ENCODE measurements at places on chromosomes 16 and 17.

DNA sequence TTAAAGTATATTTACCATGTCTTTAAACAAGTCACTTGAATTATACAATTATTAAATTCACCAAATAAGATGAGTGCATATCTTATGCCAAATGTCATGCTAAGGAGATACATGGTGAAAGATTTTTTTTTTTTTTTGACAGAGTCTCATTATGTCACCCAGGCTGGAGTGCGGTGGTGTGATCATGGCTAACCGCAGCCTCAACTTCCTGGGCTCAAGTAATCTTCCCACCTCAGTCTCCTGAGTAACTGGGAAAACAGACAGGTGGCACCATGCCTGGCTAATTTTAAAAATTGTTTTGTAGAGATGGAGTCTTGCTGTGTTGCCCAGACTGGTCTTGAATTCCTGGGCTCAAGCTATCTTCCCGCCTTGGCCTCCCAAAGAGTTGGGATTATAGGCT lies 149.0 kb upstream of the GOT2 start:
- DNase-seq, result no peak

- DNase-seq, result no peak
Observed at GRCh38 chr16:55155815-55156214, 168.2 kb upstream of the IRX6 start.

DNA sequence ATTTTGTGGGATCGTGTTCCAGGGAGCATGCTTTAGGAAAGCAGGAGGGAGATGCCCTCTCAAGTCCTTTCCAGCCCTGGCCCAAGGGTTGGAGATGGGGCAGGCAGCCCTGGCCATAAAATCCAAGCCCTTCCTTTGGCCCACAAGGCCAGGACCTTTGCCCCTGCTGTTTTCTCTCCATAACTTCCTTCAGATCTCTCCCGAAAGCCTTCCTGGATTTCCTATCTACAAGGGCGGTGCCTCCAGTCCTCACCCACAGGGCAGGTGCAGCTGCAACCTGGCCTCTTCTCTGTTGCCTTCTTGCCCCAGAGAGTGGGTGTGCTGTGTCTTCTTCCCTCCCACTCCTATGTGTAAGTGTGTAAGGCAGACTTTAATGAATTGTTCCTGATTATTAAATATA lies 8.5 kb upstream of the PDP2 start:
- DNase-seq, result no peak

- no peak for DNase-seq
Observed at GRCh38 chr17:72465191-72466024, 344.6 kb downstream of the SOX9 start.

DNA sequence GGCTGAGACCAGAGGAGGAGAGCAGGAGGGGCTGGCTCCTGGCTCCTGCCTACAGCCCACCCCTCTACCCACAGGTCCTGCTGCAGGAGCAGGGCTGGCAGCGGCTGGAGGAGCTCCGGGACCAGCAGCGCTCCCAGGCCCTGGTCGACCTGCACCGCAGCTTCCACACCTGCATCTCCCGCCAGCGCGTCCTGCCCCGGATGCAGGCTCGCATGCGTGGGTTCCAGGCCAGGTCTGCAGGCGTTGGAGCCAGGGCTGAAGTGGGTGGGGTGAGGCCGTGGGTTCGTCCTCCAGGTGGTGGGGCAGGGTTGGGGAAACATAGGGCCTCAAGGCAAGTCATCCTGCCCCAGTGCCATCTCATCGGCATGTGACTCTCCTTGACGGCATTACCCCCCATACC lies 18.2 kb downstream of the MYO15B start:
- DNase-seq, result no peak

GRCh38 chr17:70539132-70539924 lies 370.0 kb downstream of the KCNJ2 start:
- no peak for DNase-seq

DNA sequence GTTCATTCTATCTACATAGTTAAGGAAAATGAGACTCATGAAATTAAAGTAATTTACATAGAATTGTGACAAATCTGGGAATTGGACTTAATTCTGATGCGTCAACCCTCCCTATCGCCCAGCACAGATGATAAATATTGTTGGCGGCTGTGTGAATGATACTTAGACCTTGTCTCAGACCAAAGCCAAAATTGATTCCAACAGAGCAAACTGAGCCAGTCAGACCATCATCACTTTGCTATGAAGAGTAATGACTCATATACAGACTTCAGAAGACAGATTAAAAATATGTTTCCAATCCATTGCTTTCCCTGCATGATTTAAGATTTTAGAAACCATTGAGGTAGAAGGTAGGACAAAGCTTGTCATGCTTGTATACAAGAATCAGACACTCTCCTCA lies 1156.7 kb upstream of the CDH8 start:
- no peak for DNase-seq

- DNase-seq, result no peak
Observed at GRCh38 chr16:75234856-75235696, 16.3 kb downstream of the CTRB1 start.

GRCh38 chr17:60231234-60231633 lies 81.5 kb downstream of the CA4 start:
- no peak for DNase-seq

- DNase-seq, result no peak
Observed at GRCh38 chr17:21285164-21286065, 904 bp downstream of the MAP2K3 start.

GRCh38 chr16:30561089-30561816 lies 3.1 kb upstream of the ZNF764 start:
- no peak for DNase-seq

- DNase-seq, result no peak
Observed at GRCh38 chr16:10616756-10617640, 36.6 kb upstream of the EMP2 start.

DNA sequence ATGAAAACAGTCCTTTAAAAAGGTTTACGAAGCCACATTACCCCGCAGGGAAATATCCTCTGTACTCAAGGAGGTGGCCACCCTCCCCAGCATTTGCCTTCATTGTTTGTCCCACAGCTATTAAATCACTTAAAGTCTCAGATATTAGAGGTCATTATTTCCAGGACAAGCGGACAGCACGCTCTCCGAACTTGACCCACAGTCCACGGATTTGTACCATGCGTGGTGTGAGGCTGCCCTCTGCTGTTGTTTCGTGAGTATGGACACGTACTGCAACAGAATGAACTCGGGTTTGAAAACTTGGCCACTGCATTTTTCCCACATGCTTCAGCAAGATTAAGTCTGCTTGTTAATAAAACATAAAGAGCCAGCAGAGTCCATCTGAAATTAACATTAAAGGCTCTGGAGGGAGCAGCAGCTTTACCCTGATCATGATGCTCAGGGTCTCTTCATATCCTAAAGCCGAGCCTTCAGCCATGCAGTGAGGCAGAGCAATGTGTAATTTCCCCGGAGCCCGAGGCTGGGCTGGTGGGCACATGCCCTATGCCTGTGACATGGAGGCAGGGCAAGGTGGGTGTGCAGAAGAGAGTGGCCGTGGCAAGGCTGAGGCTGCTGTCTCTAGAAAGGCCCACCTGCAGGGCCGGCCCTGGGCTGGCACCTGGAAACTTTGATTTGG lies 19.7 kb downstream of the MEAK7 start:
- no peak for DNase-seq

GRCh38 chr16:88770461-88771293 lies 14.3 kb downstream of the PIEZO1 start:
- no peak for DNase-seq

- no peak for DNase-seq
Observed at GRCh38 chr17:32259586-32259985, 6.0 kb upstream of the RHBDL3 start.

DNA sequence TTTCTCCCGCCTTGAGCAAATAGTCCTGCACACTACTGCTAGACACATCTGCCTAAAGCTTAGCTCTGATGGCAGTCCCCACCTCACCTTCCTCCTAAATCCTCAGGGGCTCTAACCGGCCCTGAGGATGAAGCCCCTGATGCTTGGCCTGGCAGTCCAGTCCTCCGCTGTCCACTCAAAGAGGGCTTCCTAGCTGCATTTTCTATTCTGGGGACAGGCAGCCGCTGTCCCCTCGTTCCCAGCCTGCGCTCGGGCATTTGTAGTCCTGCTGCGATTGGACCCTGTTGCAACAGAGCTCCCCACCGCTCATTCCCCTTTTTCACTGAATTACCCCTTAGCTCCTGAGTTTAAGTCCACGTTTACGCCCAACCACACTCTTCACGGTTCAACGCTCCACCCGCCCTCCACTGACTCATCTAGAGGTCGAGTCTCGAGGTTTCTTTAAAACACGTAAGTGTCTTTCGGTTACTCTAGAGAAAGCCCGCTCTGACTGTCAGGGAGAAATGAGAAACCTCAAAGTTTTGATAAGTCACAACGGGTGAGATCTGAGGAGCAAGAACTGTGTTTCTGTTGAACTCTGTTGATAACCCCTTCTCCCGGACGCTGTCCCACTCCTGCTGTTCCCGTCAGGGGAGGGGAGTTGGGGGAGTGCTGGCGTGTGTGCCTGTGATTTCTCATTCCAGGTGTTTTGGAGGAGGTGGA lies 4.5 kb downstream of the CCR7 start:
- DNase-seq, result peak; percentile 60

GRCh38 chr17:3659541-3660111 lies 8.8 kb downstream of the TAX1BP3 start:
- DNase-seq, result no peak

DNA sequence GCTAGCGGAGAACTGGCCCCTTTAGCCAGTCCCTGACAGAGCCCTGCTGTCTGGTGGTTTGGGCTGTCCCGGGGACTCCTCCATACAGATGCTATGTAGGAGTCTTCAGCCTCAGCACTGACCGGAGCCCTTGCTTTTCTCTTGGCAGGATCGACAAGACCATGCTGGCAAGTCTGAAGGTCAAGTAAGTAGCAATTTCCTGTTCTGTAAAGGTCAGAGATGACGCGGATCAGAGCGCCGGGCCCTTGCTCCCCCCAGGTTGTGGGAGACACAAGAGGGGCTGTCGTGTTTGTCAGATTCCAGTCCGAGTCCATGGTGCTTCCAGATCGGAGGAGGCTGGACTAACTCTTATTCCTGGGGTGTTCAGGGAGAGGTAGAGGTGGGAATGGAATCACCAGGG lies 4.1 kb downstream of the RAP1GAP2 start:
- no peak for DNase-seq

- no peak for DNase-seq
Observed at GRCh38 chr16:35215287-35215686, 1755.9 kb downstream of the TP53TG3F start.

Data from T follicular helper cell (primary cell).